H1 (cell line): ENCODE measurements at places on chromosomes 7 and 10. TPM values are rescaled to one million over a fixed set of nuclear protein-coding genes. Genes with fewer than 3 reads are reported as not detected.

Gene HHEX
- total RNA-seq = 1.5 and 1.7 TPM in 2 replicates

Gene HOXA9
- total RNA-seq = not detected in 2 replicates

DNA sequence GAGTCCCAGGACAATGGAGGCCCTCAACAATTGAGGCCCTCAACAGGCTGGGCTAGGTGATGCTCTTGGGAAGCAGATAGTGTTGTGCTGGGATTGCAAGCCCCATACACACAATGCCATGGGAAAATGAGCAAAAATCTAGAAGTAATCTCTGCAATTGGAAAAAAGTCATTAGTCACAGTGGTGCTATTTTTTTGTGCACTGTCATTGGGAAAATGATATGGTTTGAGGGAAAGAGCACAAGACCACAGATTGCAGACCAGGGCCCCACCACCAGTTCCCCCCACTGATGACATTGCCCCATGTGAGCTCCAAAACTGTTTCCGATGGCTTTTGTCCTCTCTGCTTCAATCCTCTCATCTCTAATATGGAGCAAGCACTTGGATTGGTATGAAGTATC, 1.9 kb downstream of the KCTD7 start:
- no peaks in the 10 kb centered on the region for H3K27me3 ChIP-seq
- no peaks in the 10 kb centered on the region for H3K36me3 ChIP-seq
- DNase-seq = no peak
- H3K27ac ChIP-seq = no peak overlapping the region
- no peaks in the 10 kb centered on the region for H3K4me1 ChIP-seq
- no peak overlapping the region for H3K4me3 ChIP-seq

GRCh38 chr10:25492040-25492439, 317.2 kb downstream of the GPR158 start:
- H3K27me3 ChIP-seq = no peaks in the 10 kb centered on the region
- no peak overlapping the region for H3K4me3 ChIP-seq
- H3K36me3 ChIP-seq = no peaks in the 10 kb centered on the region
- no peak for DNase-seq
